CD4-positive, alpha-beta T cell treated with Interleukin-1 beta for 1 hour (primary cell): ENCODE measurements at places on chromosomes 6 and 20.
A peak's percentile ranks its signal among the peaks of the same experiment; 100 is the strongest.

DNA sequence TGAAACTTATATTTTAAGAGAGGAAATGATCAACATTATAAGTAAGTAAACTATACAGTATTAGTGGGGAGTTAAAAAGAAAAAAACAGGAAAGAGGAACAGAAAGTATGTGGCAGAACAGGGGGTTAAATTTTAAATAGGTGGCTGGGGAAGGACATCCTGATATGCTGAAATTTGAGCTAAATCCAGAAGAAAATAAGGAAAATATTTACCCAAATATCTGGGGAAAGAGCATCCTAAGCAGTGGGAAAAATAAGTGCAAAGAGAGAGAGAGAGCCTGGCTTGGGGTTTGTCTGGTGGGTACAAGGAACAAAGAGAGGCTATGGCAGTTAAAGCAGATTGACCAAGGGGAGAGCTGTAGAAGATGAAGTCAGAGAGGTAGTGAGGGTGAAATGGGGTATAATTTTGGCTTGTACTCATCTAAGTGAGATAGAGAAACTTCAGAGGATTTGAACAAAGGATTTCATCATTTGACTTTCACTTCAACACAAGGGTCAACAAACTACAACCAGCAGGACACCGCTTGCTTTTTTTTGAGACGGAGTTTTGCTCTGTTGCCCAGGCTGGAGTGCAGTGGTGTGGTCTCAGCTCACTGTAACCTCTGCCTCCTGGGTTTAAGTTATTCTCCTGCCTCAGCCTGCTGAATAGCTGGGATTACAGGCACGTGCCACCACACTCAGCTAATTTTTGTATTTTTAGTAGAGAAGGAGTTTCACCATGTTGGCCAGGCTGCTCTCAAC lies 328.4 kb upstream of the CNR1 start:
- no peak for DNase-seq

DNA sequence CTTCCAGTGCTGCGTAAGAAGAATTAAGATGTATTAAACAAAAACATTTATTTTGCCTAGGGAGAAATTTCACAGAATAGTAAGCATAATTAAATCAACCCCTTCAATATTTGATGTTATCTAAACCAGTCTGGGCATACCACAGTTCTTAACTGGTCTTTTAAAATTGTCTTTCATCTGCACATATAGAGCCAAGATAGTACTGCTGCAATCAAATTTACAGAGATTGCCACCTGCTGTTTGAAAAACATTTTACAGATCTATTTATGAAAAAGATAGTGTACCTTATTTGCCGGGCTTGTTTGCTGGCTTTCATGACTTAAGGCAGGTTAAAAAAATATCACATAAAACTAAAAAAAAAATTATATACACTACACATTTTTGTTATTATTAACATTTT lies 323.2 kb downstream of the ADGRB3 start:
- DNase-seq: no peak

GRCh38 chr6:113576310-113576709 lies 280.8 kb upstream of the MARCKS start:
- DNase-seq: no peak

GRCh38 chr6:21478883-21479539 lies 114.5 kb upstream of the SOX4 start:
- no peak for DNase-seq

- no peak for DNase-seq
These were observed 14.9 kb upstream of the CST7 start for GRCh38 chr20:24934101-24934661.

GRCh38 chr6:90907931-90908655 lies 321.2 kb upstream of the MAP3K7 start:
- no peak for DNase-seq

DNA sequence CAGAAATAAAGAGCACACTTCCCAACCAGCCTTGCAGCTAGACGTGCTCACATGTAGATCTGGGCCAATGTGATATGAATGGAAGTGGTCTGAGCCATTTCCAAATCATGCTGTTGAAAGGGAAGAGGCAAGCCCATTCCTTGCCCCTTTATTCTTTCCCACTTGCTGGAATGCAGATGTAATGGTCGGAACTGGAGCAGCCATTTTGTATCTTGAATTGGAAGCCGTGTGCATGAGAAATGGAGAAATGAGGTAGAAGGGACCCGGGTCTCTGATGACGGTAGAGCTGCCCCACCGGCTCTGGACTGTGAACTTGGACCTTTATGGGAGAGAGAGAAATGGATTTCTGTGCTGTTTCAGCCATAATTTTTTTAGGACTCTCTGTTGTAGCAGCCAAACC lies 54.8 kb upstream of the STX16 start:
- no peak for DNase-seq

DNA sequence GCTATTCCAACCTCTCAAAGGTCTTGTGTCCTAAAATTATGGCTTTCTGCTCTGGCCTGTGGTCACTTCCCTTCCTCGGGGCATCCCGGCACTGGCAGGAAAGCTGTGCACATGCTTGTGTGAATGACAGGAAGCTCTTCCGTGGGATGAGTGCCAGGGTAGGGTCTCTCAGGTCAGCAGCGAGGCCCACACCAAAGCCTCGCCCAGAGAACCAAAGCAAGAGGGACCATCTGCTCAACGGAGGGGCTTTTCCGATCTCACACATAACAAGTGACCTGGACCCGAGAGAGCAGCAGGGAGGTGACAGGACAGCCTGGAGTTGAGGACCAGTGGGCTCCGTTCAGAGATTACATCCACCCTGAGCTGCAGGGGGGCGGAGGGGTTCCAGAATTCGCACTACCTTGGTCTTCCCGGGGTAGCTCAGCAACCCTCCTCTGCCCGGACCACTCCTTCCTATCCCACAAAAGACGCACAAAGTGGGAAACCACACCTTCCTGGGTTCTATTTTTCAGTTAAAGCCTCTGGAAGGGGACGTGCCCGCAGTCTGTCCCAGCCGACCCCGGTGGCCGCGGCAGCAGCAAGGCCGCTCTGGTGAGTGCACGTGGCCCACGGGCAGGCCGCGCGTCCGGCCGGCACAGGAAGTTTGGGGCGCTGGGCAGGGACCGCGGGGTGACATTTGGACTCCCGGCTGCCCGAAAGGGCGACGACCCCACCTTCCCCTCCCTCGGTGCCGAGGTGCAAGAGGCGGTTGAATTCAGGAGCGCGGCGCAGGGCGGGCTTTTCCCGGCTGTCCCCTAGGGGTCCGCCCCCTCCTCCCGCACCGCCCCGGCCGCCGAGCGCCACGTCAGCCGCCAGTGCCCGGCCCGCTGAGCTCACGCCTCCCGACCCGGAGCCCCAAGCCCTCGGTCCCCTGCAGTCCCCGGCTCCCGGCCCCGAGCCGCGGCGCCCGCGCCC lies 988 bp downstream of the TXNDC5 start:
- DNase-seq: peak; percentile 12

DNA sequence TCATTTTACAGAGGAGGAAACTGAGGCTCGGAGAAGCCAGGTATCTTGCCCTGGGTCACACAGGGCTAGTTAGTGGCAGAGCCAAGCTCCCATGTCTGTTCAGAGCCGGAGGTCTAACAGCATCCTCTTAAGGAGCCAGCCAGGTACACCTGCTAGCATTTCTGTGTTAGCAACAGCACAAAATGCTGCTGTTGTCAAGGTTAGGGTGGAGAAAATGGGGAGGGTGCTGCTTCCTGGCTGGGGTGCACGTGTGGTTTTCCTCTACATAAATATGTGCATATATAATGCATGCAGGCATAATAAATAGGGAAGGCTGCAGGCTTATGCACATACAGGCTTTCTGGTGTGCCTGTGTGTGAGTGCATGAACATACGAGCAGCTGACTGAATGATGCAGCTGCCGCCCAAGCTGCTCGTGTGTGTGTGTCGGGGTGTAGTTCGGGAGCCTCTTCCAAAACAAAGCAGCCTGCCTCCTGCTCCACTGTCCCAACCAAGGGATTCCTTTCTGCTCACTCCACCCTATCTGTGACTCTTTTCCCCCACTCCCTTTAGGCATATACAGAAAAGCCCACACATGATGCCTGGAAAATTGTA lies 86.6 kb downstream of the CD40 start:
- peak; percentile 4 for DNase-seq
